ENCODE measurements at places on chromosomes 5 and 9. TPM values are rescaled to one million over a fixed set of nuclear protein-coding genes. Genes with fewer than 3 reads are reported as not detected.

PIP5K1B gene
- polyA plus RNA-seq = 0.67 TPM

OR13F1 gene
- polyA plus RNA-seq = not detected

ZBTB34 gene
- polyA plus RNA-seq = 2.8 TPM

NTNG2 gene
- polyA plus RNA-seq = 0.55 TPM

SPATA31A3 gene
- polyA plus RNA-seq = not detected

FOXI1 gene
- 0.24 TPM for polyA plus RNA-seq

DMRT3 gene
- polyA plus RNA-seq = not detected

ARL14EPL gene
- polyA plus RNA-seq = 0.18 TPM

ACOT12 gene
- not detected for polyA plus RNA-seq

BTNL9 gene
- polyA plus RNA-seq = 467 TPM

ZNF454 gene
- 1.8 TPM for polyA plus RNA-seq

RASGEF1C gene
- polyA plus RNA-seq = 0.09 TPM

IL31RA gene
- polyA plus RNA-seq = not detected

CATSPER3 gene
- 0.58 TPM for polyA plus RNA-seq

PCDHGA6 gene
- polyA plus RNA-seq = 0.45 TPM

MCIDAS gene
- 0.11 TPM for polyA plus RNA-seq

PCDHGA2 gene
- 0.56 TPM for polyA plus RNA-seq

DAPK1 gene
- 39.8 TPM for polyA plus RNA-seq
